ENCODE measurements at places on chromosomes 1 and 21.

DNA sequence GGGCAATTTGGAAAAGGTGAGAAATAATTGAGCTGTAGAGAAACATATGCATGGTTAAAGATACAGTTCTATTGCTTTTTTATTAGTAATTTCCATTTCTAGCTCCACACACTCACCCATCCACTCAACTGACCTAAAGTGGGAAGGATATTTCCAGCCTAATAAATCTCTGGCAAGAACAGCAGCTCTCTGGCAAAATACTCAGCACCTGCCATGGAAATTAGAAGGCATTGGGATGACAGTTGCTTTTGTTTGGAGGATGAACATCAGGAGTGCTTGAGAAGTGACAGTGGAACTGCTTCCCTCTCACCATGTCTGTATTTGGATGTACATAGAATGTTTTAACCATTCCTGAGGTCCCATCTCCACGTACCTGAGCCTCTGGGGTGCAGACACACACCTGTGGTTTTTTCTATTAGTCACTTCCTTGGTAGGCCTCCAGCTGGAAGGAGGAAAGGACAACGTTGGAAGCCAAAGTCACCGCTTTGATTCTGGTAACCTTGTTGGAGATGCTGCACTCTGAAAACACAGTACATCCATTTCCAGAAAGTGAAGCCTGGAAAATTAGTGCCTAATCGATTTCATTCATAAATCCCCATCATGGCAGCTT is 62.3 kb upstream of the RUNX1 start:
- no peak for DNase-seq

DNA sequence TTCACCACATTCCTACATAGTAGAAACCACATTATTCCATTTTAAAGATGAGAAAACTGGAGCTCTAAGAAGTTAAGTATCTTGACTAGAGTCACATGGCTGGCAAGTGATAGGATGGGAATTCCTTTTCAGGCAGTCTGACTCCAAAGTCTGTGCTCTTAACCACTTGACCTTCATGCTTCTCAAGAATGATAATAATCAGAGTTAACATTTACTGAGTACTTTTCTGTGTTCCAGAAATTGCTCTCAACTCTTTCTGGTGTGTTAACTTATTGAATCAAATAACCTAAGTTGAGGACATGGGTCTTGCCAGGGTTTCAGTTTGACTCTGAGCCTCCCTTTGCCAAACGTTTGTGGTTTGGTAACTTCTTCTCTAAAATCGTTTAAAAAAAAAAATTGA is 169.4 kb downstream of the RASAL2 start:
- DNase-seq, result no peak

GRCh38 chr1:180042988-180043622 is 88.5 kb downstream of the CEP350 start:
- DNase-seq, result no peak

DNA sequence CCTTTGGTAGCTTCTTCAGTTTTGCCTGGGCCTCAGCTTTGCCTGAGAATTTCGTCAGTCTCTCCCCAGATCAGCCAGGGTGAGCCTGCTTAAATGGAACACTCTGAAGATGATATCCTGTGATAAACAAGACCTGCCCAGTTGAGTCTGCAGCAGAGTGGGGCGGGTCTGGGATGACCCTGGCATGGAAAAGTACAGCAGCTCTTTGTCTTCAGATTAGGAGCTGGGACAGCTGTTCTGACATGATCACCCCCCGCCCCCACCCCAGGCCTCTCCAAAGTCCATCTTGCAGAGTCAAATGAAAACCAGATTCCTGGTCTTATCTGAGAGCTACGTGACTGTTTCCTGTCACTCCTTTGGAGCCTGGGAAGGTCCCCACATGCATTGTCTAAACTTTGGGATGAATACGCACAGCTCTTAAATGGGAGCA is 2.2 kb upstream of the TMEM51 start:
- DNase-seq, result no peak

DNA sequence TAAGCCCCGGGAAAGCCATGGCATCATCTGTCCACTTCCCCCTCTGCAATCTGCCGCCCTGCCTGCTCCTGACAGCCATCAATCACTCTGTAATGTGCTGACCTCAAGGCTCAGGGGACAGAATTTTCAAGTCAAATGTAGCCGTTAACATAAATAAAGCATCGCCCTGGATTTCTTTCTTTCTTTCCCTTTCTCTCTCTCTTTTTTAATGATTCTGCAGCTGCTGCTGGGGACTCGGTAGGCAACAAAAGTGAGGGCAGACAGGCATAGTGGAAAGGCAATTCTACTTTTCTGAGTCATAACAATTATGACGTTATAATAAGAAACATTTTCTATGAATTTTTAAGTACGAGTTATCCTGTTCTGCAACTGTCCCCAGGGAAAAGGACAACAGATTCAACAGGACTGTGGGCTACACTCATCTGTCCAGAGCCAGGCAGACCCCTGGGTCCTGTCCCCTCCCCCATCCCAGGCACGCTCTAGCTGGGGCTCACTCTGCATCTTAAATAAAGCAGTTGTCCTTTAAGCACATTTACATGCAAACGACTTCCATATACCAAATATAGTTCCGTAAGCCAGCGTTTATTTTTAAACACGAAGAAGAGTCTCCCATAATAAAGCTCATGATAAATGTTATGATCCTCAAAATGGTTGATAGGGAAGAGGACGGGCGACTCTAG is 78.7 kb downstream of the SSBP3 start:
- DNase-seq, result no peak

DNA sequence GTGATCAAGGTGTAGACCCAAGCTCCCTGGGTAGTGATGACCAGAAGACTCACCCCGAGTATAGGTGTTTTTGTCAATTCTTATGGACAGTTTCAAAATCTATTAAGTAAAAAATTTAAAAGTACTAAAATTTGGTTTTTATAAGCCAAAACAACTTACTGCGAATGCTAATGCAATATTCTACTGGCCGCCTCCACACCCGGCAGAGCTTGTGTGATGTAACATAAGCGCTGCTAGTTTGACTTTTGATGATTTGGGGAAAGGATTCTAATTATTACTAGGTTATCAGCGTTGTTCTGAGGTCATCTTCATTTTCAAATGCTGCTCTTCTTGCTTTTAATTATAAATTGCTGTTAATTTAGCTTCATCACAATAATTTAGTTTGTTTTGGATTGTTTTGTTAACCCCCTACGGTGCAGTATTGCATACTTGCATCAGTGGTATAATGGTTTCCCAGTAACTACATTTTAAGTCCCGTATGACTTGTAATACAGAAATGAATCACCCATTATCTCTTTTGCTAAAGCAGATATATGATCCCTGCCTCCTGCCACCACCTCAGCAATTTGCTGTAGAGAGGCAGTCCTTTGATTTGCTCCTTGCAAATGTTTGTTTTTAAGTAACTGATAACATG is 178.0 kb downstream of the SDCCAG8 start:
- DNase-seq, result no peak

GRCh38 chr1:222373216-222373615 is 174.7 kb downstream of the HHIPL2 start:
- DNase-seq, result no peak

GRCh38 chr1:207766569-207766968 is 14.7 kb downstream of the CD46 start:
- no peak for DNase-seq
